ENCODE measurements at places on chromosomes 1 and 21. TPM values are rescaled to one million over a fixed set of nuclear protein-coding genes. Genes with fewer than 3 reads are reported as not detected.

- no peak for DNase-seq
Observed at GRCh38 chr1:38270849-38271633, 224.4 kb upstream of the POU3F1 start.

DNA sequence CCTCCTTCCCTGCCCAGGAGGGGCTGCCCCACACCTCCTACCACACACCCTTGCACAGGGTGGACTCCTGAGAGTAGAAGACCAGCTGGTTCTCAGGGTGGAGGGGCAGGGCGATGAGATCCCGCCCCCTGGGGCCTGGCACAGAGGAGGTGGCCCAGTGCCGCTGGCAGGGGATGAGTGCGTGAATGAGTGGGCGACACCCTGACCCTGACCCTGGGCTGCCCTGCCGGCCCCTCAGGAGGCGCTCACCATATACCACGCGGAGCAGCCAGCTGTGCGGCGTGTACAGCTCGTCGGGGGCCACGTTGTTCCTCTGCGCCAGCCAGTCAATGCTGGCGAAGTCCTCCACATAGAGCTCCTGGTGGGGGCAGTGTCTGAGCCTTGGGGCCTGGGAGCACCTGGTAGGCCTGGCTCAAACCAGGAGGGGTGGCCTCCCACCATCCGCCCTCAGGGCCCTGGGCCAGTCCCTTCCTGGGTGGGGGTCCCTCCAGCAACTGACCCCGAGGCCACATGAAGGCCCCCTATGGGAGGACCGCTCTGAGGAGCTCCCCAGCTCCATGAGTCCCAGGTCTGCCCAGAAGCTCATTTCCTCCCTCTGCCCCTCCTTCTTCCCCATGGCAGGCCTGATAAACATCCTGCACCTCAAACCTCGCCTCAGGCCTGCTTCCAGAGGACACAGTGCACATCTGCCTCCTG lies 13.0 kb downstream of the LSS start:
- DNase-seq, result no peak

DNA sequence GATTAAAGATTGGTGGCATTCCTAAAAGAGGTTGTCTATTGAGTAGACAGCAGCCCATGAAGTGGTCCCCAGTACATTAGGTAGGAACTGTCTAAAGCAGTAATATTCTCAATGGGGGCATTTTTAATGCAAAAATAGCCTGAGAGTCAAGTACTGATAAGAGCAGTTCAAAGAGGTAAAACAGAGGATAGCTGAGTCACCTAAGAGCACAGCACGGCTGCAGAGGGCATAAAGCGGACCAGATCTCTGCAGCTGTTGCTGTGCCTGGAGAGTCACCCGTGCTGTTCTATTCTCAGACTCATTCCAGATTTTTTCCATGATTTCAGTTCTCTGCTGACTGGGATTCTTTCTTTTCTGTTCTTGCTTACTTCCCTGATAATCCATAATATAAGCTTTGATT lies 313.2 kb downstream of the OLFM3 start:
- DNase-seq, result no peak

DNA sequence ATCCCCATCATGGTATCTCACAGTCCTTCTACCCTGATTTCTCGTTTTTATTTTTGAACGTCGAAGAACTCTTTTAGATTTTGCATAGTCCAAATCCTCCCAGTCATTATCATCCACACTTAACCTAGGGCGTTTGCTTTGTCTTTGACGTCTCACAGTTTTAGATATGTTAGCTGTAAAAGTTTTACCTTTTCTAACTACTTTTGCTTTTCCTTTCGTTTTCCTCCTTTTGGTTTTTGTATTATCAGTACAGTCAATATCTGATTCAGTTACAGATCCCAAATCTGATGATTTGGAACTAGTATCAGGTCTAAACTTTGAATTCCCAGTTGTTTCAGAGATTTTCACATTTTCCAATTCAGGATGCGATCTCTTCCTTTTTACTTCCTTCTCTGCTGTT lies 13.1 kb upstream of the PSMG1 start:
- DNase-seq, result no peak

DNA sequence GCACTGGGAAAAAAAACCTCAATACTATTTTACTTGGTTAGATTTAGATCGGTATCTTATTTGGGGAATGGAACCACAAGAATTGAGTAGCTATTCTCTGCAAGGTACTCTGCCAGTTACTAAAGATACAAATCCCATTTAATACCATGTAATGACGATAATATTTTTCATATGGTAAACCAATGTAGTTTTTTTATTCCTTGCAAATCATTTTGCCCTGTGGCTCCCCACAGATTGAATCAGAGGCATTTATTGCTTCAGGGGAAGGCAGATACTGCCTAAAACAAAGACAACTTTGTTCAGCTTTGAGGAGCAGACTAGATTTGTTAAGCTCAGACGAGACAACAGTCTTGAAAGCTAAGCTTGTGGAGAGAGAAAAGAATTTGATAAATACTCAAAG lies 226.7 kb upstream of the RUNX1 start:
- DNase-seq, result no peak

Gene DNAJC6
- total RNA-seq, result 4.7 TPM

Gene HMGN1
- 64.5 TPM for total RNA-seq

Gene LYPLA2
- total RNA-seq, result 26.2 TPM

Gene ABCG1
- 8.7 TPM for total RNA-seq
